ENCODE measurements at places on chromosomes 13 and 19.

DNA sequence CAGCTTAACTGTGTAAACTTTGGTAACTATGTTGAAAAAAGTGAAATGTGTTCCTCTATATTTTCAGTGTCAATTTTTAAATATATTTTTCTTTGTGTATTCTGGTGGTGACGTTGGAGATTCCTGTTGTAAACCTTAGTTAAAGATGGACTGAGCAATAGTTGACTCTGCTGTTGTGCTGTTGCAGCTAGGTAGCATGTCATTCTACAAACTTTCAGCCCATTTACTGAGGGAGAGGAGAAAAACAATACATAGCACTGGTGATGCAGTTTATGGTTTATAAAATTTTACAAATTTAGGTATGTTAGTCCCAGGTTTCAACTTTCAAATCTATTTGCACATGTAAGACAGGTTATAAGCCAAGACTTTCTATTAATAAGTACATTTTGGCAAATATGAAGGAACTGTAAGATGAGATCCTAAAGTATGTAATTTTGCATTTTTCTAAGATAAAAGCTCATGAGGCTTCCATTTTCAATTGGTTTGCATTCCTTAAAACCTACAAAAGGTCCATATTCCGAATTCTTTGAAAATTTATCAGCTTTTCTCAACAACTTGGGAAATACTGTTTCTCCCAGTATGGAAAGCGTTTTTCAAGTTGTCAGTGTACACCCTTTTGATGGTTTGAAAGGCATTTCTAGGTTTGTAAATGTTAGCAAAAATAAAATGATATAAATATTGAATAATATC lies 1.5 kb downstream of the NDFIP2 start:
- DNase-seq, result no peak

DNA sequence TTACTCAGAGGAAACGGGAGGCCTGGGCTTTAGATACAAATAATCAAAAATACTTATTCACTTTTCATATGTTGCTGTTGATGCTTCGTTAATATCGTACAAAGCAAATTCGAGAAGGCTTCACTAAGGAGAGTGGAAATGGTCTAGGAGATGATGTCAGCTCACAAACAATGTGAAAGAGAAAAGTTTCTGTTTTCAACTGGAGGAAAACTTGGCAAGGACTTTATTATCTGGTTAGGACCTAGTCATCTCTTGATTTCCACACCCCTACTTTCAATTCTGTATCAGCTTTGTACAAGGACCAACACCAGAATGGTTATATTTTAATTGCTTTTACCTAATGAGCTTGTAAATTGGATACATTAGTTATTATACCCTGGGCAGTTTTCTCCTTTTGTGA lies 88.0 kb downstream of the SLC10A2 start:
- DNase-seq, result no peak

DNA sequence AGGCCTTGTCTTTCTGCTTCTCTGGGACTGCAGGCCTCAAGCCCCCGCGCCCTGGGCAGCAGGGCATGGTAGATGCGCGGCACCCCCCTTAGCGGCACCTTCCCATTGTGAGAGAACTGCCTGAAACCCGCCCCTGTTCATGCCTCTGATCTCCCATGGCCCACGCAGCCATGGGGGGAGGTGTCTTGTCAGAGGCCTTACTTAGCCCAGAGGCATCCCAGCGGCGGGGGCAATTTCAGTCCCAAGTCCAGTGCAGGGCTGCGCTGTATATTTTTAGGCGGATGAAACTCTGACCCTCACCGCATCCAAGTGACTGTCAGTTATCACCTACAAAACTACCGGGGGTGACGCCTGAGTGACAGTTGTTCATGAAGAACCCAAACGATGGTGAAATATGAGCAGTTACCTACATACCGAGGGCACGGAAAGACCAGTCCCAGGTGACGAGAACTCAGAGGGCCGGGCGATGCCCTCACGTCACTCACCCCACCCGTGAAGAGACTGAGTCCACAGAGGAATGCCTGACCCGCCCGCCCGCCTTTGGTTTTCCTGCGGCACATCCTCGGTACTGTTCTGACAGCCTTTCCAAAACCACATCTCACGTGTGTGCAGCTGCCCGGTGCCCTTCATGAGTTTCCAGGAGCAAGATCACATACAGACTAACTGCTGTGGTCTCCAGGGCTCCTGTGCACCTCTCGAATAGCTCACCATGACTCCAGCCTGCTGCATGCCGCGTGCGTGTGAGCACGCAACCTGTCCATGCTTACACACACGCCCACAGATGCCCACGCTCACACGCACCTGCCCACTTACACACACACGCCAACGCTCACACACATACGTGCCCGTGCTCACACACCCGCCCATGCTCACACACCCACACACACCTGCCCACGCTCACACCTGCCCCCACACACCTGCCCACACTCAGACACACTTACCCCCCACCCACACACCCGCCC lies 14.4 kb downstream of the IL17D start:
- DNase-seq, result no peak

DNA sequence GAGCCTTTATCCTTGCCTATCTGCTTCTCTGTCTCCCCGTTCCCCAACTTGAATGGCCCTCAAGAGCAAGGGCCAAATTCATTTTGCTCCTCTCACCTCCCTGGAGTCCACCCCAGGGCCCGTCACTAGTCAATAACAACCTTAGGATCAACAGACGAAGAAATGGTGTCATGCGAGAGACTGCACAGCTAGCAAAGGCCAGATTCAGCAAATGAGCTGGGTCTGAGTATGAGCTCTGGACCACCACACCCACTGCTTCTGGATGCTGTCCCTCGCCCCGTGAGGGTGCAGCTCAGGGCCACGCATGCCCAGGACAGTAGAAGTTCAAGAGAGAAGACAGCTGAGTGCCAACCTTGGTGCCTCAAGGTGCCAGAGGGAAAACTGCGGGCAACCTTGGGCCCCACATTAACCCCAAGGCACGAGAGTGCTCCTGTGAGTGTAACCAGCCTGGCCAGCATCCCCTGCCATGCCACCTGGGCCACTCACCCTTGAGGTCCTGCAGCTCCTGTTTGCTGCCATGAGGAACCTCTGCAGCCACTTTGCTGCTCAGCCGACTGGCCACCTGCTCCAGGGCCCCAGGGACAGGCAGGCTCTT lies 11.8 kb upstream of the AKAP8L start:
- DNase-seq, result no peak

- DNase-seq, result peak; percentile 89
Observed at GRCh38 chr13:30673669-30674521, 56.2 kb downstream of the USPL1 start.

GRCh38 chr13:105902396-105902795 lies 633.1 kb downstream of the EFNB2 start:
- no peak for DNase-seq

DNA sequence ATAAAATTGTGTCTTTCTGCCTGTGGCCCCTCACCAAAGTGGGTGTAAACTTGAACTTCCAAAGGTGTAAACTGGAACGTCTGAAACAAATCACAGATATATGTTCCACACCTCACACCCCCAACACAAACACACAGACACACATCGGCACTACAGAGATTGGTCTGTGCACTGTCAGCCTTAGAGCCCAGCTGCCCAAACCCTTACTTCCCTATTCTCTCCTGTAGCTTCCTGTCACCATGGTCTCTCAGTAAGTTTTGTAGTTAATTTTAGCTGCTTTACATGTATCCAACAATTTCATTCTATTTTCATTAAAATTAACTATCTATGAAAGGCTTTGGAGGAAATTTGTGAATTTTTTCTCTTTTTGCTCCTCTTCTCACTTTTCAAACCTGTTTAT lies 5.4 kb downstream of the TM9SF2 start:
- DNase-seq, result no peak

GRCh38 chr13:32638739-32639138 lies 52.5 kb downstream of the PDS5B start:
- DNase-seq, result peak; percentile 15

DNA sequence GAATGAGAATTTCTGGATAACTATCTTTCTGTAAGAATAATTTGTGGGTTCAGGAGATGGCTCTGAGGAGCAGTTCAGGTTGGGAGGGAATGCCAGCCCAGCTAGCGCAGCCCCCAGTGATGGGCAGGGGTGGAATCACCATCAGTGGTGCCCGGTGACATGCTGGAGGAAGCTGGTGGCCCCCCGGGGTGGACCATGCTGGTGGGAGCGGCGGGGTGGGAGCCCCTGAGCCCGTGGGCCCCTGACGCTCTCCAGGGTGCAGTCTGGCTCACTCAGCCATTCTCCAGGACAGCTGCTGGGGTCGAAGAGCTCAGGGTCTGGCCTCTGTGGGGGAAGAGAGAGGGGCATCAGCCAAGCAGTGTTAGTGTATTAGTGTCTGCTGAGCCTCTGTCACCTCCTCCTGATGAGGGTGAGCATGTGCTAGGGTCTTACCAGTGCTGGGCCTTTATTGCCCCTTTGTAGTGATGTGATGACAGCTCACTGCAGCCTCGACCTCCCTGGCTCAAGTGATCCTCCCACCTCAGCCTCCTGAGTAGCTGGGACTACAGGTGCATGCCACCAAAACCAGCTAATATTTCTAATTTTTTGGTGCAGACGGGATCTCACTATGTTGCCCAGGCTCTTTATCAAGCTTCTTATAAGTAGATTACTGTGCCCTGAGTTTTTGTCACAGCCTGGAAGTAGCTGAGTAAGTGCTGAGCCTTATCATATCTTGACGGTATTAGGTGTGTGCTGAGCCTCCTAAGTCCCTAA lies 10.4 kb downstream of the HIPK4 start:
- DNase-seq, result no peak

- DNase-seq, result no peak
Observed at GRCh38 chr19:1526979-1527649, 3.2 kb downstream of the PLK5 start.

- DNase-seq, result no peak
Observed at GRCh38 chr13:81375709-81376108, 1034.8 kb upstream of the SPRY2 start.

All from stimulated activated CD4-positive, alpha-beta T cell treated with anti-CD3 and anti-CD28 coated beads, Interleukin-4, amount 100 ng/mL, for 1 hour (primary cell).